H54 (cell line): ENCODE measurements at places on chromosomes 6 and 20.

DNA sequence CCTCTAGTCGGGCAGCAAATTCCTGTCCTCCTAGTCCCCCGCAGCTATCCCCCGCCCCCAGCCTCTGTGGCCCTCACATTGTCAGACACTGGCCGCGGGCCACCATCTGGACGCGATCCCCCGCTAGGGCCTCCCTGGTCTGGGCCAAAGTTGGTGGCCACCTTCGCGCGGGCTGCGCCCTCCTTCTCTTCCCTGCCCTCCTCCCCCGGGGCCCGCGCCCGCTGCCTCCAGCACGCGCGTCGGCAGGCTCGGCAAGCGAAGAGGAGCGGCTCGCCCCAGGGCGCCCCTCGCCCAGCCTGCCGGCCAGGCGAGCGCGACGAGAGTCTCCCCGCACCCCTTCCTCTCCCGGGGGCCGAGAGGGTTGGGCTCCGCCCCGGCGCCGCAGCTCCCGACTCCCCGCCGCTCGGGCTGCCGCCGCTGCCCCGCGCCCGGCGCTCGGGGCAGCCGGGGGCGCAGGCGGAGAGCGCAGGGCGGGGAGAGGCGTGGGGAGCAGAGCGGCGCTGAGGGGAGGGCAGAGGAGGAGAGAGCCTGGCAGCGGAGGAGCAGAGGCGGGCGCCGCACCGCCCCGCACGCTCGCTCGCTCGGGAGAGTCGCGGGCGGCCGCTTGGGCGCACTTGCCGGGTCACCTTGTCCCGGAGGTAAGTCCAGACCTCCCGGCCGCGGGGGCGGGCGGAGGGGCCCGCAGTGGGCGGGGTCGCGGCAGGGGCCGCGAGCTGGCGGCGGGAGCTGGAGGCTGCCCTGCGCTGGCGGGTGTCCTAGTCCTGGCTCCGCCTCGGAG lies at the start of gene SYNDIG1:
Gene SYNDIG1, plus strand, starts transcription at position 514 of the 778 bp plus-strand sequence. CDS start 73,469 bp downstream, outside the sequence.
- no peak for DNase-seq

DNA sequence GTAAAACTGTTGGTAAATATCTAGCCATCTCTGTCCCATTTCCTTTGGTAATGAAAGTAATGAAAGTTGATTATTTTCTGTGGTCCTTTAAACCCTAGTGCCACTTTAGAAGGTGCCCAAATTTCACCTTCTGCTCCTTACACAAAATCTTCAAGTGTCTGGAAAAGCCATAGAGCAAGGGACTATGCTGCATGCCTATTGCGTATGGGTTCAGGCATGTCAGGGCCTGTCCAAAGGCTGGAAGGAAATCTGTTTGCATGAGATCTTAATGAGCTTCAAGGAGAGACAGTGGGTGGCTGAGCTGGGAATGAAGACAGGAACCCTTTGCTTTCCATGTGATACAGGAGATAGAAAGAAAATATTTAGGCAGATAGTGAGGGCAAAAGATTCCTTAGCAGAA lies 66.6 kb upstream of the CCN6 start:
- DNase-seq, result no peak

DNA sequence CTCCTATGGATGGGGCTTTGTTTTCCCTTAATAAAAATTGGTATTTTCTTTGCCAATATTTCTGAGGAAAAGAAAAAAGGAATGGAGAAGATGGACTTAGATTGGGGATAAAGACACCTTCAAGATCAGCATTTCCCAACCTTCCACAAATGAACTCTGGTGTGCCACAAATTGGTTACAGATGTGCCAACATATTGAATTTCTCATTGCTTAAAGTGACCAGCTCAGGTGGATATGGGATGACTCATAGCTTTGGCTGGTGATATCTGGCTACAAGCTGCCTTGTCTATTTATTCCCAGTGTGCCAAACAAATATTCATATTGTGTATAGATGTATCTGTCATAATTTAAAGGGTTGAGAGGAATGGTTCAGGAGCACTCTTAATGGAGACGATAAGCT lies 32.5 kb downstream of the THEMIS start:
- no peak for DNase-seq

GRCh38 chr6:149454346-149454848 lies 30.4 kb downstream of the ZC3H12D start:
- peak; percentile 84 for DNase-seq

- no peak for DNase-seq
Measured at GRCh38 chr20:1496930-1497329, 5.7 kb upstream of the SIRPB2 start.

GRCh38 chr20:41095110-41095969 lies 42.0 kb upstream of the PLCG1 start:
- DNase-seq, result peak; percentile 18

GRCh38 chr6:127397729-127398630 lies 54.6 kb upstream of the ECHDC1 start:
- DNase-seq, result no peak

GRCh38 chr6:49257549-49257948 lies 205.5 kb downstream of the MMUT start:
- no peak for DNase-seq

- DNase-seq, result no peak
Measured at GRCh38 chr6:10424040-10424439, 9.2 kb upstream of the TFAP2A start.

GRCh38 chr20:59613861-59614260 lies 9.5 kb downstream of the PHACTR3 start:
- no peak for DNase-seq

- peak; percentile 7 for DNase-seq
Measured at GRCh38 chr6:72286911-72287311, 335.0 kb upstream of the KCNQ5 start.

GRCh38 chr6:16742116-16742515 lies 19.1 kb downstream of the ATXN1 start:
- no peak for DNase-seq

- no peak for DNase-seq
Measured at GRCh38 chr6:168292826-168293225, 26.8 kb downstream of the DACT2 start.

DNA sequence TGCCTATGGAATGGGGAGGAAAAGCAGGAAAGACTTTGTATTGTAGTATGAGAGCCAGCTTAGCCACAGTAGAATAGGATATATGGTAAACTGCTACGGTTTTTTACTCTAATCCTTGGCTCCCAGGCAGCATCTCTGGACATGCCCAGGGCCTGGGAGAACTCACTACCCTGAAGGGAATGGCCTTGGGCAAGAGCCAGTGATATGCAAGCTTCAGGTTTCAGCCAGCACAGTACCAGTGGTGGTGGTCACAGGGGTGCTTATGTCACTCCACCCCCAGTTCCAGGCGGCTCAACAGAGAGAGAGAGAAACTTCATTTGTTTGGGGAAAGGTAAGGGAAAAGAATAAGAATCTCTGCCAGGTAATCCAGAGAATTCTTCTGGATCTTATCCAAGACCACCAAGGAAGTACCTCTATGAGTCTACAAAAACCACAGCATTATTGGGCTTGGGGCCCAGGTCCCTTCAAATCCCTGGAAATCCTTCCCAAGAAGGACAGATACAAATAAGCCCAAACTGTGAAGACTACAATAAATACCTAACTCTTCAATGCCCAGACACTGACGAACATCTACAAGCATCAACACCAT lies 121.2 kb downstream of the THBS2 start:
- no peak for DNase-seq

- no peak for DNase-seq
Measured at GRCh38 chr6:158810155-158811095, 8.7 kb downstream of the EZR start.

GRCh38 chr6:23176883-23177282 lies 607.5 kb downstream of the HDGFL1 start:
- DNase-seq, result no peak

GRCh38 chr6:26045928-26046368 lies 41.3 kb upstream of the HFE start:
- DNase-seq, result no peak

DNA sequence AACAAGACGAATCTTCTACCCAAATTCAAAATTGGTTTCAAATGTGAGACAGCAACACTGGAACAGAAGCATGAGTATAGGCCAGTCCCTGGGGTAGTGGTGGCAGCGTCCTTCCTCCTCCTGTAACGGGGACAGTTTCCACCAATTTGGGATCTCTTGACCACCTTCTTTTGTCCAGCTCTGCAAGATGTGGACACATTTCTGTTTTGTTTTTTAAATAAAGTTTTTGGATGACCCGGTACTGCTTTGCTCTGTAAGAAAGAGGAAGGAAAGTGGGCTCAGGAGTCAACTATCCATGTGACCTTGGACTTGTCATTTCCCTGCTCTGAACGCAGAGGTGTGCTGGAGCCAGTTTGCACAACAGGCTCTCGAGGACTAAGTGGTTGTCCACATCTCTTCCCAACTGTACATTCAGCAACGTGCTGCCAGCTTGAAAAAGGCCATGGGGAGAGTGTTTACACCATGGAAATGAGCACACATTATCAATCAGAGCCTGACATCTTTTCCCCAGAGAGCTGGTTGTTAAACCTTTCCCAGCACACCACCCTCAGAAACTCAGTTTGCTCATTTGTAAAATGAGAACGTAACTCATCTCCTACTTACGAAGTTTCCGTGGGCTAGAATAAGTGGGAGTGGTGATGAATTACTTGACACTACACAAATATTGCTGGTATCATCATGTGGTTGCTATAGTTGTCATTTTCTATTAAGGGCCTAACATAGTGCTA lies 66.5 kb downstream of the ADTRP start:
- no peak for DNase-seq

- DNase-seq, result no peak
Measured at GRCh38 chr6:6716998-6717763, 128.7 kb downstream of the LY86 start.
